ENCODE measurements at places on chromosomes 2 and 18.

GRCh38 chr18:3213300-3214059 is 6.3 kb downstream of the MYOM1 start:
- DNase-seq: no peak

DNA sequence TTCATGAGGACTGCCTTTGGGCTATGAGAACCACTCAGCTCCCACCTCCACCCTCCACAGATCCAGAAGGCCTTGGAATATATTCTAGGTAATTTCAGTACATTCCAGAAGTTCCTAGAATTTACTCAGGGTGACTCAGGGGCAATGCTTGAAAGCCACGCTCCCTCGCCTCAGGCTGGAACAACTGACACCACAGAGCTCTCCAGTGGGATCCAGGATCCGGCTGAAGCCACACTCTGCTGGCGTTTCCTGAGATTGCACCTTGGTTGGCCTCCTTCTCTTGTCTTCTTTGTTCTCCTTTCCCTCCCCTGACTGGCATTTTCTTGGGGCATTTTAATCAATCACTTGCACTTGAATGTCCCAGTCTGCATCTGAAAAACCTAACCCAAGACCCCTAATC is 92.6 kb upstream of the KCNE4 start:
- DNase-seq: no peak

GRCh38 chr2:67867735-67868134 is 195.1 kb downstream of the C1D start:
- DNase-seq: no peak

GRCh38 chr2:133992454-133992853 is 261.4 kb upstream of the MGAT5 start:
- no peak for DNase-seq

DNA sequence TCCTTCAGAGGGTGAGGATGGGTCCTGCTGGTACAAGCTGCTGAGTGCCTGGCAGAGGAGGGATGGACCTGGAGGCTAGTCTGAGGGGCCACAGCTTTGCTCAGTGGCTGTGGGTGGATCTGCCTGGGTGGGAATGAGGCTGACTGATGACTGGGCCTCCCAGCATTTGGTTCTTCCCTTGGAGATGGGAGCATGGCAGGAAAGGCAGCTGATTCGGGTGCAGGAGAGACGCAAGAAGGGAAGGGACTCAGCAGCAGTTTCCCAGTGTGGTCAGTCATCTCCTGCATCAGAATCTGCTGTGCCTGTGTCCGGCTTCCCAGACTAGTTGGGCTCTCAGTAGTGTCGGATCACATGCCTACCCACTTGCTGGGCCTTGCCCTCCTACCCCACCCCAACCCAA is 7.3 kb downstream of the WIPF1 start:
- DNase-seq: no peak

DNA sequence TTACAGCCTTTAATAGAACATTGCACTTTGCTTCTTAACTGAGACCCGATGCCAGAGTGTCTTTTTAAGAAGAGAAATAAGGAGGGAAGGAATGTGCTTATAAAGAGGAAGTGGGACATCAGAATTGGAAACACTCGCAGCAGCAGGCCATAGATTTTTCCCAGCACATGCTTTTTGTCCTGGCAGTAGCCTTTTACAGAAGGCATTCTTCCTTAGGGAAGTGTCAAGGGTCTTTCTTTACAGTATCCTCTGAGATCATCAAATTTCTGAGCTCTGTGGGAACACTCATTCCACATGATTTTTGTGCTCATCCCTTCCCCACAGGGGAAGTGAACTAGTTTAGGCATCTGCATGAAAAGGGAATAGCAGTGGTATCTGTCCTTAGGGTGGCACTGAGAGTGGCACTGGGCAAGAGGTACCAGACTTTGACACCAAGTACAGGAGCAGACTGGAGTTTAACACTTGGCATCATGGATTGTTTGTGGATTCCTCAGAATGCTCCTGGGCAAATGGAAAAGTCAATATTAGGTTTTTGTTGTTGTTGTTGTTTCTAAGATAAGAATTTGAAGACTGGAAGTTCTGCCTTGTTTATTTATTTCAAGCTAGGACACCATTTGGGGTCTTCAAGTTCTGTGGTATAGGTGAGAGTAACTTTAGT is 4.1 kb downstream of the MYO1B start:
- DNase-seq: no peak

GRCh38 chr18:6255116-6255705 is 159.5 kb downstream of the L3MBTL4 start:
- no peak for DNase-seq

DNA sequence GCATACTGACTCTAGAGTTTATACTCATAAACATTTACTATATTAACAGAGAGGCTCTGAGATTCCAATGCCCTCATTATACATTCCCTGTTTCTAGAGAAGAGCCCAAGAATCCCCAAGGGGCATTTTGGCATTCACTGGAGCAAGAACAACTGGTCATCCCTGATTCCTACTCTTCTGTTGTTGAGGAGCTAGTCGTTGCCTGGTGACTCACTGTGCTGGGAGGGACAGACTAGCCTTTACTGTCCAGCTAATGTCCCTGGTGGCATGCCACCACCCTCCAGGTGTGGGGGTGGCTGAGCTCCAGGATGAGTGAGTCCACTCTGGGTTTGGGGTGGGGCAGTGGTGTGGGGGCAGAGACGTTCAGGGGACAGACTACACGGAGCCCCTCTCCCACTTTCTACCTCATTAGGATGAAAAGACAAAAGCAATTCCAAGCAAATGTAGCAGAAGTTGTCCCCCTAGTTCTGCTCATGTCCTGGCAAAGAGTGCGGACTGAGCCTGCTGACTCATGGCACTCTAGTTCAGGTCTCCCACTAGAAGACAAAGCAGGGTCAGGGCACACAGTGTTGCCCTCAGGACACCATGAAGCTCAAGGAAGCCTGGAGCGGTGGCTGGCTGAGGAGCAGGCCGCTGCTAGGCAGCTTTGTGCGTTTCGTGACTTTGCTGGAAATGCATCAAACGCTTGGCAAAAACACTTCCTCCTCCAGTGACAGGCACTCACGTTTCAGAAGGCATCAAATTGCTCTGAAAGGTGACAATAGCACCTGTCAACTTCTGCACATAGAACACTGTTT is 49.4 kb downstream of the RHOB start:
- DNase-seq: no peak

DNA sequence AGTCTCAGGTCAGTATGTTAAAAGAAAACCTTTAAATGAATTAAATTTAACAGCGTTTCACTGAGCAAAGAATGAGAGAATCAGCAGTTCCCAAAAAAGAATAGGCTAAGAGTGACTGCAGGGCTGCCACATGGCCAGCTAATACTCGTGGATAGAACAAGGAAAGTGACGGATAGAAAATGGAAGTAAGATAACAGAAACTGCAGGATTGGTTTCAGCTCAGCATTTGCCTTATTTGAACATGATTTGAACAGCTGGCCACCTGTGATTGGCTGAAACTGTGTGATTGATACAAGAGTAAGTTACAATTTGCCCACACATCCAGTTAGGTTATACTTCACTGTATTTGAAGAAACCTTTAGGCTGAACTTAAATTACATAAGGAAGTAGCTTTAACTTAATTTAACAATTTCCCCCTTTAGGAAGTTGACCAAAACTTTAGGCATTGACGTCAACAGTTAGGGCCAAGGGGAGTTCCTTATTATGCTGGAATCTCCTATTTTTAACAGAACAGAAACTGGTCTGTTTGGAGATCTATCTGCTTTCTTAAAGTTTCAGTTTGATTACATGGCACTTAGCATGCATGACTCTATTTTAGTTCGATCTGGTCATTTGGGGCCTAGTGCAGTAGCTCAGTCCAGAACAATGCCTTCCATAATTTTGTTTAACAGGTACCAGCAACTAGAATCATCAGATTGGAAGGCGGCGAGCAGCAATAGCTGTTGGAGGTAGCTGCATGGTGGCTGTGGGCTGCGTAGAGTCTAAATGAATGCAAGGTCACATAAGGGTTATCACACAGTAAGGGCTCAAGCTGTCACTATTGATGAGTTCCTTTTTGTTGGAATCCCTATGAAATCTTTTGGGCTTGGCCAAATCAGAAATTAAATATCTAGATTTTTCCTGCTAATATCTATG is 143.4 kb downstream of the TRIM43 start:
- DNase-seq: no peak

GRCh38 chr2:73823916-73824523 is 4.7 kb upstream of the STAMBP start:
- DNase-seq: no peak

- DNase-seq: no peak
These were observed 5.5 kb downstream of the CYRIA start for GRCh38 chr2:16660114-16660513.

GRCh38 chr18:75860166-75860565 is 432.7 kb upstream of the SMIM21 start:
- DNase-seq: no peak

DNA sequence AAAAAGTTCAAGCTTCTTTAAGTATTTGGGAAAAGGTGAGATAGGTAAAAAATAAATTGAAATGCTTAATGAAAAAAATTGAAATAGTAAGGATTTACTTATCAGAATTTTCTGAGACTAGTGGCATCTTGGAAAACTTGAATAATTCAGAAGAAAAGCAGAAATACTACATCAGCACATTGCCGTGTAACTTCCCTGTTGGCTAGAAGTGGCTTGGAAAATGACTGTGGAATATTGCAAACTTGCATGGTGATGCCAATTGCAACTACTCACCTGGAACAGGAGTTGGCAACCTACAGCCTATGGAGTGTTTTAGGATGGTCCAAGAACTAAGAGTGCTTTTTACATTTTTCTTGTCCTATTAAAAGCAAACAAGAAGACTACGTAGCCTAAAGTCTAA is 603.5 kb upstream of the VRK2 start:
- no peak for DNase-seq

DNA sequence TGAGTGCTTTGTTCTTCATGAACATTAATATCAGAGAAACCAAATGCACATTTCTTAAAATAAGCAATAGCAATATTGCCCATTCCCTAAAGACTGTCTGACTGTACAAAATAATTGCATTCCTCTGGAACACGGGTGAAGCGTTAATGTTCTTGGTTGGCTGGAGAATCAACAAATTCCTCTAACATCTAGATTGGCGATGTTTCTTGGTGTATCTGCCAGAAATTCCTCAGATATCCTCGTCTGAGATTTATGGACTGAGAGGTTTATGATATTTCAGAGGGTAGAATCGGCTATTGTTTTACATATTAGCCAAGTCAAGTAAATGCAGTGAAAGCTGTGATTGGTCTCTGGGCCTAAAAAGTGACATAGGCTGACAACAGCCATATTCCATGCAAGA is 27.1 kb upstream of the SPTBN1 start:
- DNase-seq: no peak

GRCh38 chr2:38737925-38738324 is 13.2 kb downstream of the SRSF7 start:
- no peak for DNase-seq

DNA sequence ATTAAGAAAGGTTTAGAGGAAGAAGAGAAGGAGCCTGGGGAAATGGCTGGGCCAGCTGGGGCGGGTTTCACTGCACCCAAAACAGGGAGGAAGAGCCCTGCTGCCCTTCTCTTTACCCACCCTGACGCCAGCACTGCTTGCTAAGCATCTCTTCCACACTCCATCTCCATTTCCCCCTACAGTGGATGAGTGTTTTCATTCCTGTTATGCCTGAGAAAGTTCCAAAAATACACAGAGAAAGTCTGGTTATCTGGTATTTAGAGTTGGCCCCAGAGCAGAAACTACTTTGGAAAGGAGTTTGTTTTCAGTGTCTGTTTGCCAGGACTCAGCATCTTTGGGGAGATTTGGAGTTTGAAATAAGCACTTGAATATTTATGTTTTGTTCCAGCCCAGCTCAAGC is 451.0 kb downstream of the SLC4A3 start:
- no peak for DNase-seq

GRCh38 chr2:126085011-126085795 is 570.8 kb upstream of the GYPC start:
- DNase-seq: no peak

- DNase-seq: no peak
These were observed 1474.0 kb upstream of the TMEFF2 start for GRCh38 chr2:193668557-193669323.

DNA sequence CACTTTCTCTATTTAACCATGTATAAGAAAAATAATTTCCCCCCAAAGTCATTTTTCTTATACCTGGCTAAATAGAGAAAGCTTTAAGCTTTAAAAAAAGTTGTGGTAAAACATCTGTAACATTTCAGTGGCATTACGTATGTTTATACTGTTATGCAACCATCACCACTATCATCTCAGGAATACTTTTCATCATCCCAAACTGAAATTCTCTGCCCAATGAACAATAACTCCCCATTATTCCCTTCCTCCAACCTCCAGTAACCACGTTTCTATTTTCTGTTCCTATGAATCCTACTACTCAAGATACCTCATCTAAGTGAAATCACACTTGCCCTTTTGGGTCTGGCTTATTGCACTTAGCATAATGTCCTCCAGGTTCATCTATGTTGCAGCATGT is 1.7 kb upstream of the SLC3A1 start:
- no peak for DNase-seq

GRCh38 chr2:16658076-16658739 is 7.4 kb downstream of the CYRIA start:
- DNase-seq: no peak

DNA sequence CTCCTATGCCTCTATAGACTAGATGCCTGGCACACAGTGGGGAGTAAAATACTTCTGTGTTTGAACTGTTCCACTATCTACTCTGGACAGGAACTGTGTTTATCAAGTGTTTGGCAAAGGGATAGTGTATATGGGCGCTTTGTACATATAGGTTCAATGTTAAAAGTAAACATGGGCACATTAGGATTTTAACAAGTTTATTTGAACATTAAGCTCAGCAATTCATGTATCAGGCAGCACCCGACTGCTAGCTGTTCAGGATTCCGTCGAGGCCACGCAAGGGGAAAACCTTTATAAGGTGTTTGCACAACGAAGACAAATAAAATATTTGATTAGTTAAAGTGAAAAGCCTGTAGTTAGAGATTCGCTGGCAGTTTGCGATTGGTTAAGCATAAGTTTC is 43.4 kb upstream of the ROCK2 start:
- no peak for DNase-seq

GRCh38 chr2:64652231-64653108 is 1.2 kb downstream of the SERTAD2 start:
- no peak for DNase-seq

GRCh38 chr2:238763471-238763995 is 84.4 kb upstream of the TWIST2 start:
- DNase-seq: no peak

DNA sequence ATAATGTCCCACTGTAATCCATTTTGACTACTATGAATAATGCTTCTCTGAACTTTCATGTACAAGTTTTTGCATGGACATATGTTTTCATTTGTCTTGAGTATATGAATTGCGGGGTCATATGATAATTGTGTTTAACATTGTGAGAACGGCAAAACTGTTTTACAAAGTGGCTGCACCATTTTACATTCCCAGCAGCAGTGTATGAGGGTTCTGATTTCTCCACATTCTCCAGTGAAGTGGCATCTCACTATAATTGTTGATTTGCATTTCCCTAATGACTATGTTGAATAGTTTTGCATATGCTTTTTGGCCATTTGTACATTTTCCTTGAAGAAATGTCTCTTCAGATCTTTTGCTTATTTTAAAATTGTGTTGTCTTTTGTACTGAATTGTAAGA is 20.1 kb downstream of the NCOA1 start:
- no peak for DNase-seq

Data from stimulated activated CD8-positive, alpha-beta memory T cell treated with anti-CD3 and anti-CD28 coated beads, Interleukin-7, amount 100 ng/mL, for 24 hours (primary cell).